Stimulated activated CD4-positive, alpha-beta T cell treated with anti-CD3 and anti-CD28 coated beads, Interleukin-1b, Interleukin-23, amount 100 ng/mL, for 1 hour (primary cell): ENCODE measurements at places on chromosomes 3 and 15.
A peak's percentile ranks its signal among the peaks of the same experiment; 100 is the strongest.

- no peak for DNase-seq
Measured at GRCh38 chr3:125280668-125281361, 68.3 kb upstream of the SLC12A8 start.

DNA sequence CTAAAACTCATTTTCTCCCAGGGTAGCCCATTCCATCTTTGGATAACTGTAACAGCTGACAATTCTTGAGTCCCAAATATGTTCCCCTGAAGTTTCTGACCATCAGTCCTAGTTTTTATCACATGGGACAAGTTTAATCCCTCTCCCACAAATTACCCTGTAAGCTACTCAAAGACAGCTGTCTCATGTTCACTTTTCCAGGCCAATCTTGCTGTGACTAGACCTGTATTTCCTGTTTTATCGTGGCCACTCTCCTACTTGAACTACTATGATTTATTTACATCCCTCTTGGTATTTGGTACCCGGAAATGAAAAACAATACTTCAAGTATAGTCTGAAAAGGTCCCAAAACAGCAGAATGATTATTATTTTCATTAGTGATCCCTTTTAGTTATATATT is 95.1 kb upstream of the MEX3B start:
- DNase-seq: no peak

GRCh38 chr3:37290551-37290950 is 116.2 kb upstream of the LRRFIP2 start:
- no peak for DNase-seq

DNA sequence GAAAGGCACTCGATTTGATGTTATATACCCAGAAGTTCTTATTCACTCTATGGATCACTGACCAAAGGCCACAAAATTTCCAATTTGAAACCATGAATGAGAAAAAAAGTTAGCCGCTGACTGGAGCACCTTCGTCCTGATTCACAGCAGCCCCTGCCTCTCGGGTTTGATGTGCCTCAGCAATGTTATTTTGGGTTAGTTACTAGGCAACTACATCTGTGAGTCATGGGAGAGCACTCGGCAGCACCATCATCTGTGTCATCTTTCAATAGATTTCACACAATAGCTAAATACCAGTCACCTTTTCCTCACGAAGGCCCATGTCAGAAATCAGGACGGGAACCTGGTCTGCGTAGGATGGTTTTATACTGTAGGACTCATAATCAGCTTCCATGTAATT is 269.2 kb downstream of the ZBBX start:
- DNase-seq: no peak

GRCh38 chr15:67805666-67806516 is 19.4 kb upstream of the SKOR1 start:
- no peak for DNase-seq

- DNase-seq: no peak
Measured at GRCh38 chr15:32723171-32723948, 5.6 kb downstream of the GREM1 start.

DNA sequence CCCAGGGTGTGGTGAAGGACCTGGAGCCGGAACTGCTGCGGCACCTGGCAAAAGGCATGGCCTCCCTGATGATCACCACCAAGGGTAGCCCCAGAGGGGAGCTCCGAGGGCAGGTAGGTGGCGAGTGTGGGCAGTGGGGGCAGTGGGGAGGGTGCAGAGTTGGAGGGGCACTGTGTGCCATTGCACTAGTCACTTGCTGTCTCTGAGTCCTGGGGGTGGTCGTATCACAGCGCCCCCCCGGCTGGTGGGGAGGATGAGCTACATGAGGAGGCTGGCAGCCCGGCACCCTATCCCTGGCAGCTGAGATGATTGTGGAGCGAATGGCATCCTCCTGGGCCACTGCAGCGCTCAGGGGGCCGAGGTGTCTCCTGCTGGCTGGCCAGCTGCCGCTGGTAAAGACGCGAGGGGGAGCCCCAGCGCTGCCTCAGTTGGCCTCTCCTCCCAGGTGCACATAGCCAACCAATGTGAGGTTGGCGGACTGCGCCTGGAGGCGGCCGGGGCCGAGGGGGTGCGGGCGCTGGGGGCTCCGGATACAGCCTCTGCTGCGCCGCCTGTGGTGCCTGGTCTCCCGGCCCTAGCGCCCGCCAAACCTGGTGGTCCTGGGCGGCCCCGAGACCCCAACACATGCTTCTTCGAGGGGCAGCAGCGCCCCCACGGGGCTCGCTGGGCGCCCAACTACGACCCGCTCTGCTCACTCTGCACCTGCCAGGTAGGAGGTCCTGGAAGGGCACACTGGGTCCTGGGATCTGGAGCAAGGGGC is 6.4 kb downstream of the CHRD start:
- no peak for DNase-seq

GRCh38 chr3:73653877-73654276 is 29.1 kb upstream of the PDZRN3 start:
- DNase-seq: no peak

GRCh38 chr3:142858043-142858442 is 30.8 kb downstream of the PCOLCE2 start:
- DNase-seq: no peak

DNA sequence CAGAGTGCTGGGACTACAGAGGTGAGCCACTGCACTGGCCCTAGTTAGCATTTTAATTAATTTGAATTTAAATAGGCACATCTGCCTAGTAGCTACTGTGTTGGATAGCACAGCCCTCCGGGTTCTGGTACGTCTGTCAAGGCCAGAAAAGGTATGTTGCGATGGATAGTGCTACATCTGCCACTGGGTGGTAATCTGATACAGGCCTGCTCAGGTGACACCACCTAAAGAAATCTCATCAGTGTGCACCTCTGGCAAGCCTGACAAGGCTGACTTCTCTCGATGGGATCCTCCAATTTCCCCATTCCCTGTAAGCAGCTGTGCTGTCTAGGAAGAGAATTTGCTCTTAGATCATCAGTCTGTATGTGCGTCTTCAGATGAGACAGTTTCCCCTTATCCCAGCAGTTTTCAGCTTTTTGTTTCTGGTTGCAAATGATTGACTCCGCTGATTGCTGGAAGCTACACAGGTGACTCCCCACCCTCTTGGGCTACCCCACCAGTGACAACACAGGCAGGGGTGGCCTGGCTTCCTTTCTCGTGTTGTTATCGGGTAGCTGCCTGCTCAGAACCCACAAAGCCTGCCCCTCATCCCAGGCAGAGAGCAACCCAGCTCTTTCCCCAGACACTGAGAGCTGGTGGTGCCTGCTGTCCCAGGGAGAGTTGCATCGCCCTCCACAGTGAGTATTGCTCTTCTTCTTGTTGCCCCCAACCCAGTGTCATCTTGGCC is at the start of gene CCR9:
Gene CCR9 (plus strand): TSS at position 565 of the 727 bp plus-strand sequence. CDS start 8,391 bp downstream, outside the sequence.
- DNase-seq: no peak

- no peak for DNase-seq
Measured at GRCh38 chr15:81225161-81225671, 28.5 kb downstream of the IL16 start.

- DNase-seq: no peak
Measured at GRCh38 chr15:58441376-58442070, 9.7 kb downstream of the LIPC start.

- DNase-seq: no peak
Measured at GRCh38 chr3:163863146-163863545, 1215.2 kb downstream of the SI start.

DNA sequence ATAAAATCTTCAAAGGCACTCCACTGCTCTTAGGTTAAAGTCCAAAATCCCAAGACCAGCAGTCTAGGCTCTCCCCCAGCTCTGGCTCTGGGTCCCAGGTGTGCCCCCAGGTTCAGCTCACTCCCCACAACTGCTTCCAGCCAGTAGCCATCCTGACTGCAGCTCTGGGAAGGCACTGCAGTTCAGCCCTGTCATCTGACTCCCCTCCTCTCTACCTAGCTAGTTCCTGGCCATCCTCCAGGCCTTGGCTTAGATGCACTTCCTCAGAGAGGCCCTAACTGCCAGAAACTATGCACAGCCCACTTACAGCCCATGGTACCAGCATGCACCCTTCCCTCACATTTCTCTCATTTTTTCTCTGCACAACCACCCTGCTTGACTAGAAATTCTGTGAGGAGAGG is 25.5 kb downstream of the TBC1D2B start:
- no peak for DNase-seq

DNA sequence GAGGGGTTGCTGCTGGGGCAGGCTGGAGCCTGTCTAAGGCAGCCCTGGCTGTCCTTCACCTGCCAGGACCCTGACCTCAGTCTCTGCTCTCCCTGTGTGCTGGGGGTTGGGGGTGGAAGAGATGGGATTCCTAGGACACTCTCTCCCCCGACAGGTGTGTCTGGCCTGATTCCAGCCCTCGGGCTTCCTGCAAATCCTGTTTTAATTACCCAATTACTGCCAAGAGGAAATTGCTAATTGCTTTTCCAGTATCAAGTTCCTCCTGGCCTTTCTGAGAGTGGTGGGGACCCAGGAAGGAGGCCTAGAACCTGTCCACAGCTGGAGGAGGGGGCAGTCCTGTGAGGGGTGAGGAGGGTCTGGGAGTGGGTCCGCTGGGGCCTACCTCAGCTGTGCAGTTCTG is 15.8 kb downstream of the PLXNA1 start:
- no peak for DNase-seq

DNA sequence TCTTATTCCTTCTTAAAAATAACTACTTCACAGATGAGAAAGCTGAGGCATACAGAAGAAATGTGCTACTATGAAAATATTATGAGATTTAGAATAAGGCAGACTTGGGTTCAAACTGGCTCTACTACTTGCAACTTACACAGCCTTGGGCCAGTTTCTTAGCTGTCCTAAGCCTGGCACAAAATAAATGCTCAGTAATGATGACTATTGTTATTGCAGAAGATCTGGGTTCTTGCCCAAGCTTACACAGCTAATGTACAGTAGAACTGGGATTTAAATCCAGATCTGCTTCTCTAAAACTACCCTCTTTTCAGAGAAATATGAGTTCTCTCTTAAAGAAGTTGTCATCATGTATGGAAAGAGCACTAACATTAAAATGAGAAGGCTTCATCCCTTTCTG is 228.2 kb upstream of the TPRG1 start:
- no peak for DNase-seq

DNA sequence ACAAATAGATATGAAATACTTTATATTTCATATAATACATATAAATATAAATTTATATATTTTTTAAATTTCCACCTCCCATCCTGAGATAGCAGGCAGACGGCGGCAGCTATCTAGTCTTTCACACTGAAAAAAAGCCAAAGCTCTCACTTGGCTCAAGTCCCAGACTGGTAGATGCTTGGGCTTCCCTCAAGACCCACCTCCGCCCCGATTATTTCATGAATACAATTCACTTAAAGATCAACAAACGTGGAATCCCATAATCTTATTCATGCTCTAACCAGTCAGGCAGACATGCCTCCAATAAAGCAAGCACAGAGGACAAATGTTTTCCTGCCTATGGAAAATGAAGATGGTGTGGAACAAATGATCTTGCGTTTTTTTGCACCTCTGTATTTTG is 275.9 kb upstream of the NR2F2 start:
- DNase-seq: no peak

DNA sequence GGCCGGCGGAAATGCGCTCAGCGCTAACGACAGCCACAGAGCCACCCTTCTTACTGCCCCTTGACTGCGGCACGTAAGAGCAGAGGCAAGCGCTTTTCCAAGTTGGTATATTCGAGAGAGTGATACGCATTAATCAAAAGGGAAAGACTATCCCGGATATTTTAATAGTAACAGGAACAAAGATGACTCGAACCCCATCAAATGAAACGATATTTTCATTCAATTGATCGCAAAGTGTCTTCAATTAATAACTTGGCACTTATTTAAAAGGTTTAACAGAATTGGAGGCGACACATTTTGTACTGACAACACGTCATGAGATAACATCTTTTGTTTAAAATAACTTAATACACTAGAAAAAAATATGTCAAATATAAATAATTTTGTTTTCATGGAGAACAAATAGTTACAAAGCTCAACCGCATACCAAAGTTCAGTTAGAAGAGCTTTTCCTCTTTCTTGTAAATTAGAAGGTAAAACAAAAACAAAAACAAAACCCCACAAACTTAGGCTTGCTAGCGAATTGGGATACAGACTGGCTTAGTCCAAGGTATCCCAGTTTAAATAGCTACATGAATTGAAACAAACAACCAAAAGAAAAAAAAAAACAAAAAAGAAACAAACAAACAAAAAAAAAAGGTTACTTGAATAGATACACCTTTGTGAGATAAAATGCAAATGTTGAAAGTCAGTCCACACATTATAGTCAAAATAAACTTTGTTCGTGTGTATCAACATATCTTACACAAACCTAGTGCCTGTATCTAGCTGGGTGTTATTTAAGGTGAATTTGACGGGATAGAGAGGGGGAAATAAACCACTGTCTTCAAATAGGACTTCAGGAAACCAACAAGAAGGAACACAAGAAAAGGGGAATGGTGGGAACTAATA is 10.2 kb downstream of the SHOX2 start:
- DNase-seq: no peak

GRCh38 chr15:74616366-74616939 is 817 bp downstream of the CLK3 start:
- peak; percentile 30 for DNase-seq

DNA sequence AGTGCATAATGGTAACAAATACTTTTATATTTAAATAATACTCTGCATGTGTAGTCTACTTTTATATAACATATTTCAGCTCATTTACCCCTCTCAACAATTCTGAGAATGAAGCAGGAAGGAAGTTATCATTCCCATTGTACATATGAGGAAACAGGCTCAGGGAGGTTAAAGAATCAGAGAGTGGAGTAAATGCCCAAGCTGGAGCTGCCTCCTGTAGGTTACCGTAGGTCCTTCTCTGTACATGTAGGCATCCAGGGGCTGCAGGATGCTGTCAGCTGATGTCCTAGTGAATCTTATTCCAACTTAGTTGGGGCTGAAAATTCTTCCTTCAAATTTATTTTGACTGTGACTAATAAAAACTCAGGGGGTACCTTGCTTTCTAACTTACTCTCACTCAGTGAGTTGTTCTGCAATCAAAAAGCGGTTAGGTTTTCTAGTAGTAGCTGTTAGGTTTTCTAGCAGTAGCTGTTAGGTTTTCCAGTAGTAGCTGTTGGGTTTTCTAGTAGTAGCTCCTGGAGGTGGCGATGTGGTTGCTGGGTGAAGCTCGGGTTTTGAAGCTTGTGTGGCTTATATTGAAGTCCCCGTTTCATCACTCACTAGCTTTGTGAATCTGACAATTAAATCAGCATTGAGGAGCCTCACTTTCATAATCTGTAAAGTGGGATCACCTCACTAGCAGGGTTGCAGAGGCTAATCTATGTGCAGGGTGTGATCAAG is 357.0 kb downstream of the NR2F2 start:
- DNase-seq: no peak

- DNase-seq: no peak
Measured at GRCh38 chr15:38176155-38176554, 76.5 kb upstream of the SPRED1 start.

DNA sequence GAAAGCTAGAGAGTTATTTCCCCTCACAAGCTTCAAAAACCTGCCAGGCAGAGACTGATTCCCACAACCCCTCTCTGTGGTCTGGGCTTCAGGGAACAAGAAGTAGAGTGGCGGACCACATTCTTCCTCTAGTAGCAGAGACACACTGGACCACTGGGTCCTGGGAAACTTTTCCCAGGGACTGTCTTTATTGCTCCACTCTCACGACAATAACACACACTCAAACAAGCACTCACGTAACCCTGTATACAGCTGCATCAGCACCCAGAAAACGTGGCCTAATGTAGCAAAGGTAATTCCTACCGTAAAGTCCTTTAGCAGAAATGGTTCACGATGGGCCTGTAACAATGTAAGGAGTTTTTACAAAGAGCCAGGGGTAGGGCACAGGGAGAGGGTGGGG is 27.6 kb downstream of the CPOX start:
- DNase-seq: no peak

GRCh38 chr15:65327651-65328393 is 23.3 kb downstream of the RNU5B-1 start:
- DNase-seq: no peak

GRCh38 chr3:53005338-53005737 is 40.5 kb downstream of the SFMBT1 start:
- no peak for DNase-seq

- DNase-seq: no peak
Measured at GRCh38 chr3:125185805-125186204, 26.7 kb downstream of the SLC12A8 start.
